ENCODE measurements at places on chromosomes 16 and 17. TPM values are rescaled to one million over a fixed set of nuclear protein-coding genes. Genes with fewer than 3 reads are reported as not detected.

The KATNB1 gene
- 17.9 TPM for total RNA-seq

The TP53TG3D gene
- total RNA-seq: not detected

The CACNA1G gene
- total RNA-seq: 0.12 TPM

The HOXB1 gene
- not detected for total RNA-seq

The TEDC2 gene
- 5.5 TPM for total RNA-seq

The ZPBP2 gene
- total RNA-seq: not detected

DNA sequence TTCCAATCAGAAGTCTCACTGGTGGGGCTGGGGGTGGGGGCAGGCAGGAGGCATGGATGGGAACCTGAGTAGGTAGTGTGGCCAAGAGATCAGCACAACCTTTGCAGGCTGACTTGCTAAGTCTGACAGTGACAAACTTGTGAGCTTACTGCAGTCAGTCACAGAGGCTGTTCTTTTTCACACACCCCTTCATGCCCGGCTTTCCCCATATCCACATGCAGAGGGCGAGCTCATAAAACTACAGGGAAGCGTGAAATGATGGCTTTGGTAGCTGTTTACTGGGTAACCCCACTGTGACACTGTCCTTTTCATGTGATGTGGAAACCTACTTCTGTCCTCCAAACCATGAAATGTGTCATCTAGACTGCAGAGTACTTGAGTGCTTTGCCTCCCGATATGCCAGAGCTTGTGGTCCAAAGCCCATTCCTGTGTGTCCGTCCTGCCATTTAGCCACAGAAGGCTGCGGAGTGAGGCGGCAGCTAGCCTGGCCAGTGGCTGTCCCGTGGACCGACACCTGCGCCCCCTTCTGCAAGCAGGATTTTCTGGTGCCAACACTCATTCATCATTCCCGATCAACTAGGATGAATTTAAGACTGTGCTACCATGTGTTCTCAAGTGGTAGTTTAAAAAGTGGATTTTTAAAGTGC, 9.8 kb downstream of the GEMIN4 start:
- no peak for DNase-seq

DNA sequence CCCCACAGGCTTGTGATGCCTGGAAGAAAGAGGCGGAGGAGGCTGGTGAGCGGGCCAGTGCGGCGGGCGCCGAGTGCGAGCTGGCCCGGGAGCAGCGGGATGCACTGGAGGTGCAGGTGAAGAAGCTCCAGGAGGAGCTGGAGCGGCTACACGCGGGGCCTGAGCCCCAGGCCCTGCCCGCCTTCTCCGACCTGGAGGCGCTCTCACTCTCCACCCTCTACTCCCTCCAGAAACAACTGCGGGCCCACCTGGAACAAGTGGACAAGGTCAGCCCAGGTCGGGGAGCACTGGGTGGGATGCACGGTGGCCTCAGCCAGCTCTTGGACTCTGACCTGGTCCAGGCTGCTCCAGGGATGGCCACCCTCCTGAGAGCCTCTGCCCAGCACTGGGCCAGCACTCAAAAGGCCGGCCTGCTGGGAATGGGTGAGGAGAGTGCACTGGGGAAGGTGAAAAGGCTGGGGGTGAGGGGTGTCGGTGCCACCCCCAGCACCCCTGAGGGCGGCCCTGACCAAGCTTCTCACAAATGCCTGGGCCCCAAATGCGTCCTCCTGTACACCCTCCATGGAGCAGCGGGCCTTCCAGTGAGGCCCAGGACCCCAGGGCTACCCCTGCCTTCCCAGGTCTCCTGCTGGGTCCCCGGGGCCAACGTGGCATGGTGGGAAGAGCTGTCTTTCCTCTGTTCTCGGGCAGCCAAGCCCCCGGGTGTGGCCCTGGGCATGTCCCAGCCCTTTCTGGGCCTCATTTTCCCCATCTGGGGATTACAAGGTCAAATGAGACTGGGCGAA, 20.8 kb downstream of the UNC13D start:
- DNase-seq: no peak

DNA sequence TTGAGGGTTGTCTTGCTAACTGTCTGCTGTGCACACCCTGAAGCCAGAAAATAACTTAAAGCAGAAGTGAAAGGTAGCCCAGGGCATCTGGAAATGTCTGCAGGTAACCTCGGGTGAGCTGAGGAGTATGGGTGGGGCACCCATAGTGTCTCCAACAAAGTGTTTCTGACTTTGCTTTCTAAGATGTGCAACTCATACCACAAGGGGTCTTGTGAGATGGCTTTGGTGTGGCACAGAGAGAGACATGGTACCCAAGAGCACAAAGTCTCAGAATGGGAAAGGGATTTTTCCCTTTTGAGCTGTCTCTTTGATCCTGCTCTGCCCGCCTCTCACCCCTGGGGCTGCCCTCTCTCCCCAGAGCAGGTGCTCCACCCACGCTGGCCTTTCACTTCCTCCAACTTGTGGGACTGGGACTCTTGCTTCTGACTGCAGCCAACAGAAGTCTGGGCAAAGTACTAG, 6.9 kb downstream of the CHD9 start:
- DNase-seq: peak; percentile 85

GRCh38 chr17:62746941-62747340, 61.2 kb downstream of the MARCHF10 start:
- DNase-seq: no peak

DNA sequence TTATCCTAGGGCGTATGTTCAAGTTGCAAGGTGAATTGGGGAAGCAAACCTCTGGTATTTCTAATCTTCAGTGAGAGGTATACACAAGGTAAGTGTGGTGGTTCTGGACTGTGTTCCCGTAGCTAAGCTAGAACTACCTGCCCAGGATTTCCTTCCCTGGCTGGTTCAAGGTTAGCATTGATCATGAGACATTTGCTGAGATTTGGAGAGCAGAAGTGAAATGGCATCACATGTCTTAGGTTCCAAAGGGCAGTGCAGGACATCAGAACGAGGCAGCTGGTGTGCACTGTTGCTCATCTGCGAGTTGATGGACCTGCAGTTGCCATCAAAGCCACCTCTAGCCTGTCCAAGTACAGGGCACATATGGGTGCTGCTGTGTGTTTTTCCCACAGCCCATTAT, 95.2 kb downstream of the EMP2 start:
- no peak for DNase-seq

DNA sequence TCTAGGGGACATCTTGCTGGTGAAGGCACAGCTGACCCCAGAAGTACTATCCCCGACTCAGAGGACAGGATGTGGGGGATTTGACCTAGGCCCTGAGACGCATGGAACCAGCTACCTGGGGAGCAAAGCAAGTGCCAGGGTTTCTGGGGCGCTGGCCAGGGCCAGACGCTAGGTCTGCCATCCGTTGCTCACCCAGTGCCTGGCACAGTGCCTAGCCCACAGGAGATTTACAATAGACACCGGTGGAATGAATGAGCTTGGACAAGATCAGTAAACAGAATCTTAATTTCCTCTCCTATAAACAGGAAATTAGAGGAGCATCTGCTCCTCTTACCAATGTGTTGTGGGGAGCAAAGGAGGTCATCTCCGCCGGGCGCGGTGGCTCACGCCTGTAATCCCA, 5.0 kb downstream of the RPRML start:
- no peak for DNase-seq

DNA sequence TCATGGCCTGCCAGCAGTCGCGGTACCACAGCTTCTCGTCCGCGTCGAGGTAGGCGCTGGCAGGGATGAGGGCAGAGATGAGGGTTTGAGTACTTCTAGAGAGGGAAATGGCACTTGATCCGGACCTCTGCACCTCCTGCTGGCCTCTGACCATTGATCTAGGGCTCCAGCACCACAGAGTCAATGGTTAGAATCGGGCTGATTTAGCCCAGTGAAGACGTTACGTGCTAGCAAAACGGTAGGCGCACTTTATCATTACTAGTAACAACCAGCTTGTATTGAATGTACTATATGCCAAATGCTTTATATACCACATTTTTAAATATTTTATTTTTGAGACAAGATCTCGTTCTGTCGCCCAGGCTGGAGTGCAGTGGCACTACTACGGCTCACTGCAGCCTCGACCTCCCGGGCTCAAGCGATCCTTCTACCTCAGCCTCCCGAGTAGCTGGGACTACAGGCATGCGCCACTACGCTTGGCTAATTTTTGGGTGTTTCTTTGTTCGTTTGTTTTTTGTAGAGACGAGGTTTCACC, 526 bp downstream of the TSNAXIP1 start:
- no peak for DNase-seq

DNA sequence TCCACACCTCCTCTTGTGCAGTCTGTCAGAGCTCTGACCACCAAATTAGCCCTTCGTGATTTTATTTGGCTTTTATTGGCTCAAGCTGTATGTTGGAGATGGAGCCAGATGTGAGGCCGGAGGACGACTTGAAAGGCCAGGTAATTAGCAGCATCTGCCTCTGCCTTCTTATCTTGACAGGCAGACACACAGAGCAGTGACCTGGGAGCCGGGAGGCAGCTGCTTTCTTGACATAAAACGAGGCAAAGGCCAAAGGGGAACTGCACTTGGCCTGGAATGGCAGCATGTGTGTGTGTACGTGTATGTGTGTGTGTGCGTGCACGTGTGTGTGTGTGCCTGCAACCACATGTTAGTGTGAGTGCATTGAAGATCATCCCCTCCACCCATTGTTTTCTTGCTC, 56.9 kb upstream of the BRD7 start:
- no peak for DNase-seq

GRCh38 chr17:37527249-37527851, 37.7 kb downstream of the DUSP14 start:
- DNase-seq: peak; percentile 32

DNA sequence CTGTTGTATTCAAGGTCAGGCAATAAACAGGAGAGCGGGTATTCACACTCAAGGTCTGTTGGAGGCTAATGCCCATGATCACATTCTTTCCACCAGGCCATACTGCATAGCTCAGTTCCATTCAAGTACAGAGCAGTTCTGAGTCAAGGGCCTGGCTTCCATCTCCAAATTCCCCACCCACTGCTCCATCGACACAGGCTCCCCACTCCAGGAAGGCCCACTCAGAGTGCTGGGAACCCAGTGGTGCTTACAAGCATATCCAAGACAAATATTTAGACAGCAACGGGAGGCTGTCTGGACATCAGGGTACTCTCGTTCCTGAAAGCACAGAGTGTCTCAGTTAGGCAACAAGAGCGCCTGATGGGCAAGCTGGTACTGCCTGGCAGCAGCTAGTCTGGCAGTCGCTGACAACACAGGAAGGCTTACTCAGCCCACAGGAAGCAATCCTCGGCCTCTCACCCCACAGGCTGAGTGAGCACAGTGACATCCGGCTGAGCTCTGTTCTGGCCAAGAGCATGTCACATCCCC, 40.9 kb downstream of the RFFL start:
- DNase-seq: peak; percentile 54

DNA sequence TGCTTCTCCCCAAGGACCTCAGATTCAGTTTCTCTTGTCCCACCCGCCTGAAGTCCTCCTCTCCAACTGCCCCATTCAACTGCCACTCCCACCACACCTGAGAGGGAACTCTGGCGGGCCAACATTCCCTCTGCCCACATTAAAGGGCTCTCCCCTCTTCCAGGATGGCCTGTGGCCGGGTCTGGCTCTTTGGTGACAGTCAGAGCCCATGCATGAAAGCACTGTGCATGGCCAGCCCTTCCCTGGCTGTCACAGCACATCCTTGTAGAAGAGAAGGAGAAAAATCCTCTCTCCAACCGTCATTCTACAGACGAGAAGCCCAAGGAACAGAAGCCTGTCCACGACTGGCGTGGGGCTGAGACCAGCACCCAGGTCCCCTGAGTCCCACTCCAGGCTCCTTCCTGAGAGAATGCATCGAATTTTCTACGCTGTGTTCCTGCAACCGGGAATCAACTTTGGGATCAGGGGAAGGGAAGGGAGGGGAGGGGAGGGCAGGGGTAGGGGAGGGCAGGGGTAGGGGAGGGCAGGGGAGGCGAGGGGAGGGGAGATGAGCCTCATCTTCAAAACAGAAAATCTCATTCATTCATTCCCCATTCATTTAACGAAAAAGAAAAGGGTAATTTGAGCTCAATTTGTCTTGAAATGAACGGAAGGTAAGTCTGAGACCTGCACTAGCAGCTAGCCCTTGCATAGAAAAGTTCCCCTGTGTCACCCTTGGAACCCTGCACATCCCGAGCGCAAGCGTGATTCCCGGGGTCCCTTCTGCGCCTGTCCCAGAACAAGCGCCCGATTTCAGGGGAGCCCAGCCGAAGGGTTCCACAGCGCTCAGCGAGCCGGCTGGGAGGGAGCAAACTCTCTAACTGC, at the start of gene ABCC12:
Gene ABCC12, minus strand, starts transcription at position 68 of the 864 bp plus-strand sequence. CDS start 9,569 bp downstream, outside the sequence.
- no peak for DNase-seq

DNA sequence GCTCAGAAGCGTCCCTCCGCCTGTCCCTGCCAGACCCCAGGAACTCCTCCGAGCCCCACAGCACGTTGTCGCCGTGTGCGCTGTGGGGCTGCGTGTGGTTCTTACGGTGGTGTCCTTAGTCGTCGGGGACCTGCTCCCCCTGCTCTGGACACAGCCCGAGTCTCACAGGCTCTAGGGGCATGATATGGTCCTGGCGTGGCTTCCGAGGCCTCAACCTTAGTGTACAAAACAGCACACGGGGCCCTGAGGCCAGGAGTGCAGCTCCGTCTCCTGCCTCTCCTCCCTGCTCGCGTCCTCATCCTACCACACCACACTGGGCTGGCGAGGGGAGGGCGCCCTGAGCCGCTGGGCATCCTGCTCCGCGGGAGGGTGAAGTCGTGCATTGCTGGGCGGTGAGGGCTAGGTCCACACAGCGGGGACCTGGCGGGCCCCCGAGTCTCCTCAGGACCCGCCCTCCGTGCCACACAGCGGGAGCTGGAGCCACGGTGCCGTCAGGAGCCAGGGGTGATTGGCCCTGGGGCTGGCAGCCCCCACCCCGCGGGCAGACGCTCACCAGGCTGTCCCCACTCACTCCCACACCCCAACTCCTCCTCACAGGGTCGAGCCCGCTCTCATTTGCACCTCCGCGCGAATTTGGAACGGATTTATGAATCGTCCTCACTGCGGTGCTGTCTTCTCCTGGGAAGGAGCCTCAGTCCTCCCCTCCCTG, 1.2 kb upstream of the MAFG start:
- DNase-seq: peak; percentile 56

DNA sequence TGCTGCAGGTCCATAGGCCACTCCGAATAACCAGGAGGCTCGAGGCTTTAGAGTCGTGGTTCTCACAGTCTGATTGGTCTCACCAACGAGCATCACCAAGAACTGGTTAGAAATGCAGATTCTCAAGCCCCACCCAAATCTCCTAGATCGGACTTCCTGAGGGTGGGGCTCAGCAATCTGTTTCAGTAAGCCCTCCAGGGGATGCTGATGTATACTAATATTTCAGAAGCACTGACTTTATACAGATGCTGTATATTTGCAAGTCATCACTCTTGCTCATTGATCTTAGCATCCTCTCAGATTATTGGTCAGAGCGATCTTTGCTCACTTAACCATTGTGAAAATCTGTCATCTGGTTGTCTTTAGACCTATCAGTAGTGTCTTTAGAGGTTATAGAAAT, 4.4 kb upstream of the VAC14 start:
- no peak for DNase-seq

DNA sequence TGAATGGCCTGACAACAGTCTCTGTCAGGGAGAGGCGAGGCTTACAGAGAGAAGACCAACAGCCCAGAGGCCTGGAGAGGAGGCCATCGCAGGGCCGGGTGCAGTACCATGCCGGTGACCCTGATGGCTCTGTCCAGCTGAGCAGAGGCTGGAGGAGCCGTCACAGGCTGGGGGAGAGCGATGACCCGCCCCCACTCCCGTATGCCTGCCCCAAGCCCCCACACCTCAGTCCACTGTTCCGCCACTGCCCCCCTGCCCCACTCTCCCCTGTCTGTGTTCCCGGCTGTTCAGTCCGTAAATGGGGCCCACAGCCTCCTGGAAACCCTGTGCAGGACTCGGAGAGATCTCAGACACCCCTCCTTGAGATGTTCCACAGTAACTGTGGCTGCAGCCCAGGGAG, 12.8 kb upstream of the FAM83G start:
- no peak for DNase-seq
